ENCODE measurements at places on chromosomes 12 and 14.

DNA sequence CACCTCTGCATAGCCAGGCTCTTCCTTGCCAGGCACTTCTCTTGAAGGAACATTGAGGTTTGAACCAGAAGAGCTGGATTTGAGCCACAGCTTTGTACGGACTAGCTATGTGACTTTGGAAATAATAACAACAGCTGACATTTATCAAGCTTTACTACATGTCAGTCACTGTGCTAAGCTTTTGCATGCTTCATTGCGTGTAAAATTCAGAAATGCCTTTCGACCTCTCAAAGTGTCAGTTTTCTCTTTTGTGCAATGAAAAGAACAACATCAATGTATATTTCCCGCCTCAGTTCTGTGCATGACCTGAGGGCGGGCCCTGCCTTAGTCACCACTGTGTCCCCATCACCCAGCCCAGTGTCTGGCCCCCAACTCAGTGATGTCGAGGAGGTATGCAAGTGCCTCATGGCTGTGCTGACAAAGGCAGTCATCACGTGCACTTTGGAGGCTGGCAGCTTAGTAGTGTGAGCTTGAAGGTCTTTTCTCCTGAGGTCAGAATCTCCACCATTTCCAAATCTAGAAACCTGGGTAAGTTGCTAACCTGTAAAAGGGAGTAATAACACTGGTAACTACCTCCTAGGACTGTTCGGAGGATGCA, 17.9 kb upstream of the AQP2 start:
- no peak for DNase-seq

- no peak for DNase-seq
Observed at GRCh38 chr12:89347325-89347829, 4.9 kb downstream of the DUSP6 start.

DNA sequence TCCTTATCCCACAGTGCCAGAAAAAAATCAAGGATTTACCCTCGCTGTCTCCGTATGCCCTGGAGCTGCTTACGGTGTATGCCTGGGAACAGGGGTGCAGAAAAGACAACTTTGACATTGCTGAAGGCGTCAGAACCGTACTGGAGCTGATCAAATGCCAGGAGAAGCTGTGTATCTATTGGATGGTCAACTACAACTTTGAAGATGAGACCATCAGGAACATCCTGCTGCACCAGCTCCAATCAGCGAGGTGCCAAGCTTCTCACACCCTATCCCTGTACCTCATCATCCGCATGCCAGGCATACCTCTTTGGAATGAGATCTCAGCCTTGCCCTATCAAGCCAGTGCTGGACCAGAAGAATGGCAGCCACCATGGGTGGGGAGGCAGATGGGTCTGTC, 19.2 kb downstream of the OAS2 start:
- no peak for DNase-seq

DNA sequence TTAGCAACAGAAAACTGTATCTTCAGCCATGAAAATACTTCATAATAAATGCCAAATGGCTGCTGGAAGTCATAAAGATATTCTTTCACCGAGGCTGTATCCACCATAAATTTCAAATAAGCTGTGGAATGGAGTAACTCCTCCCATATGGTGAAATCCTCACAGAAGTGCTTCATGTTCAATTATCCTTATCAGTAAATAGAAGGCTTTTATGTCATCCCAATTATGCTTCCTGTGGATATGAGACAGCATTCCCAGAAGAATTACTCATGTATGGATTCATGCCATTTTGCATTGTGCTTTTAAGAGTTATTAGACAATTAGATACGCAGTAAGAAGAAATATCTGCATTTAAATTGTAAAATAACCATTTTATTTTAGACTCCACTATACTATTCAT, 99.0 kb downstream of the RTN1 start:
- DNase-seq, result no peak

GRCh38 chr12:18145924-18146323, 55.9 kb upstream of the RERGL start:
- no peak for DNase-seq

DNA sequence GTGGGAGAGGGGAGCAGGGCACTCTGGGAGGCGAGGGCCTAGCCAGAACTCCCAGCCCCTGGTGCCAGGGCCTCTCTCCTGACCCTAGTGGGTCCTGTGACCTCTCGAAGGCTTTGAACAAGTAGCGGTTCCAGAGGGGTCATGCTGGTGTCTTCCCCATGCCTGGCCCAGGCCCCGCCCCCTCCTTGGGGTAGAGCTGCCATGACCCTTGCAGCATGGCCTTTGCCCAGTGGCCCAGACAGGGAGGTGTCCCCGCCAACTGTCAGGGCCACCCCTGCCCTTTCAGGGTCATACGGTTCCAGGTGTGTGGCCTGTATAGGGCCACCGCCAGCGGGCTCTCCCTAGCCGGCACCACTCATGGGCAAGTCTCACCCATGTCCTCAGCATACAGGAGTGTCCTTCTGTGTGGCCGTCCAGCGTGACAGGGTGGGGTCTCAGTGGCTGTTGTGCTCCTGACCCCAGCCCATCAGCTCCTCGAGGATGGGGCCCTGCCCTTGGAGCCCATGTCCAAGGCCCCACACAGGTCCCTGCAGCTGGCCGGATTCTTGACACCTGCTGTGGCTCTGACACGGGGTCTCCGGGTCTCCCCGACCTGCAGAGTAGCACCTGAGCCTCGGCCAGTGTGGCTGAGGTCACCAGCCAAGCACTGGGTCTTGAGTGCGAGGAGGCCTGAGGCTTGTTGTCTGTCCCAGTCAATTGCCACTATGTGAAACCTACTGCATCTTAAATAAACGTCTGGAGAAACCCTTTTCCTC, 34.6 kb downstream of the PACS2 start:
- no peak for DNase-seq

DNA sequence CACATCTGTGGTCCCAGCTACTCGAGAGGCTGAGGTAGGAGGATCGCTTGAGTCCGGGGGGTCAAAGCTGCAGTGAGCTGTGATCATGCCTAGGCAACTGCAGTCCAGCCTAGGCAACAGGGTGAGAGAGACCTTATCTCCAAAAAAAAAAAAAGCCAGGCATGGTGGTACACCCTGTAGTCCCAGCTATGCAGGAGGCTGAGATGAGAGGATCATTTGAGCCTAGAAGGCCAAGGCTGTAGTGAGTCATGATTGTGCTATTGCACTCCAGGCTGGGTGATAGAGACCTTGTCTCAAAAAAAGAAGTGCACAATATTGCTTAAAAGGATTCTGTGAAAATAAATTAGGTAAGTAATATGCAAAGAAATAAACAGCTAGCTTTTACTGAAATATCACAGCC, 17.0 kb downstream of the NAA25 start:
- DNase-seq, result no peak

DNA sequence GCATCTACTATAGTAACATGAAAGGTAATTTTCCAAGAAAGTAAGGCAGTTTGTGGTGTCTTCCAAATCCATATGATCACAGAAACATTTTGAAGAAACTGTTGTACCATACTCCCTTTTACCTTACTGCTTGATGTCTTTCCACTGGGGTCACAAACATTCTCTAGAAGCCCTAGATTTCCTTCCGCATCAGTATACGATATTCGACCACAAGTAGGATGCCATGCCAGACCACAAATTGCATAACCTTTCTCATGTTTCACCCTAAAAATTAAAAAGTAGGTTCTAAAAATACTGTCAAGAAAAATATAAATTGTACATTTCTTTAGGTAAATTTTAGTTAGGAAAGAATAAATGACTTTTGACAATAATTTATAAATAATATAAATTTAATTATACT, 26.5 kb downstream of the WDHD1 start:
- DNase-seq, result no peak

GRCh38 chr14:64265222-64265621, 28.9 kb downstream of the ESR2 start:
- no peak for DNase-seq

DNA sequence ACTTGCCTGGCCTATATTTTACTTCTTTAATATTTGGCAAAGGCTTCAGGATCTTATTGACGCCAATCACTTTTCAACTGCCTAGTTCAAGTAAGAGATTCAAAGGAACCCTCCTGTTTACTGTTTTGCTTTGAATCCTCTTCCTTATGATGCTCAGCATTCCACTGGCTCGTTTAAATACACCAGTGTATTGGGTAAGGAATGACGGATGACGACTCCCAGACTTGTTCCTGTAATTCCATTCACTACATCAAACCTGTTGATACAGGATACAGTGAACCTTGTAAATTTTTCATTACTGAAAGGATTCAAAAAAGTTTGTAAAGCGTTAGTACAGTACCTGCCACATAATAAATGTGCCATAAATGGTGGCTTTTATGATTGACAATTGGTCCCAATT, 1.7 kb upstream of the SYCP3 start:
- no peak for DNase-seq

- DNase-seq, result no peak
Observed at GRCh38 chr14:71529848-71530247, 402.4 kb upstream of the RGS6 start.

GRCh38 chr12:116821291-116821690, 60.0 kb downstream of the HRK start:
- DNase-seq, result no peak

DNA sequence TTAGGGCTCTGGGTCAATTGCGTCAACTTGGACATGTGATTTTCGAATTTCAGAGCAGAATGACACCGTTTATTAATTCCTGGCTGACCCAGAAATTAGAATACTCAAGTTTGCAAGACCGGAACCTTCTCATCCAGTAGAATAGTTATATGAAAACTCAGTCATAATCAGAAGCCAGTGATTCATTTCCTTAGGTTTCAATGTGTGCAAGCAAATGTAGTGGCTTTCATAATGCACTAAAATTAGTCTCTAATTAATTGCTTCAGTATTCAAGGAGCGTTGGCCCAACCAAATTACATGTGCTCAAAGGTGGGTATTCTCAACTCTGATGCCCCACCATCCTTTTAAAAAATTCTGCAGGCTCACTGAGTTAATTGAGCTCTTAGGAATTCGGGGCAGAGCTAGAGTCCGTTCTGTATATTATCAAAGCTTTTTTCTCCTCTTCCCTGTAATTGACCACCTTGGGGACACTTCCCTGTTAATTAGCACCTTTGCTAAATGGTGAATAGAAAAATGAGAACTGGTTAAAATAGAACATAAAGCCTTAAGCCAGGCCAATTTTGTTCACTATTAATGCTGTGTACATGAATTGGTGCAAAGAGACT, 55.4 kb downstream of the DAO start:
- no peak for DNase-seq

DNA sequence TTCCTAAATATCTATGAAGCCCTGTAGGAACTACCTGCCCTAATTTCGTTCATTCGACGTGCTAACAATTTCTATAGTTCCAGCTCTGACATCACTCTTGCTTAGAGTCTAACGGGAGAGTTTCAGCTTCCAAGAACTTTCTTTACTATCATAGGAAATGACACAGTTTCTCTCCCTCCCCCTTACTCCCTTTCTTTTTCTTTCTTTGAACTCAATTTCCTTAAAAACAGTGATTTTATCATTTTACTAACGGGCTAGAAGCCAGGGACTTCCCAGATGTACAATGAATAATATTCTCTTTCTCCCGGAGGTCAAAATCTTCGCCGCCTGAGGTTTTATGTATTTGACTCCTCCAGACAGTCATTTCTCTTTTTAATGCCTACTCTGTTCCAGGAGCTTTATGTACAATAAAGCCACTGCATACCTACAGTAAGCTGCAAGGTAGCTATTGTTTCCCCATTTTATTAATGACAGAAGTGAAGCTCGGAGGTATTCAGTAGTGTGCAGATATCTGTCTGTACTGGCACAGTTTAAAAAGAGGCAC, 15.7 kb downstream of the SMCO2 start:
- no peak for DNase-seq

DNA sequence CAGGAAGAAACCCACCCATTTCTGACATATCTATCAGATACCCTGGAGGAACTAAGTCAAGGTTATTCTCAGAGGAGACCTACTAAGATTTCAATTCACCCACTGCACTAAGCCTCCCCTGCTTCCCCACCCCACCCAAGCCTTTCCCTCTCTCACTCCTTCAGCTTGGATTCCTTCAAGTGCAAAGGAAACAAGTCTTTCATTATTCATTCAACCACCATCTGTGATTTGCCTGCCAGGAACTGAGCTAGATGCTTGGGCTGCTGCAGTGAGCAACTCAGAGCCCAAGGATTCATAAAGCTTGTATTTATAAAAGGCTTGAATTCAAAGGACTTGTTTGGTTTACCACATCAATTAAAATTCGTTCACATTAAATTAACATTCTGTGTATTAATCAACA, 161.3 kb downstream of the GXYLT1 start:
- DNase-seq, result no peak

DNA sequence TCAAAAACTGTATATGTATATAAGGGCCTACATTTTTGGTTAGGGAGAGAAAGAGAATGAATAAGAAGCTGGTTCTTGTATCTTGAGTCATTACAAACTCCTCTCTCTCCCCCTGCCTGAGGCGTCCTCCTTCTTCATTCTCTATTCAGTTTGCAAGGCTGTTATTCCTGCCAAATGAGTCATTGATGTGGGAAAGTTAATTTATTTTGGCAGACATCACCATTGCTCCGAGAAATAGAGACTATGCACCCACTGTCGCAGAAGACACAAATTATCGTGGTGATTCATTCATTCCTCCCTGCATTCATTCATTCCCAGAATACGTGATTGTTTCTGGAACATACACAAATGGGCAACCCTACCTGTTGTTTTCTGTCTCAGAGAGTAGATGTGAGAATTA, 112.5 kb upstream of the MED13L start:
- no peak for DNase-seq

GRCh38 chr12:26317942-26318575, 122.7 kb downstream of the SSPN start:
- no peak for DNase-seq

- no peak for DNase-seq
Observed at GRCh38 chr12:11885261-11886038, 185.3 kb upstream of the BCL2L14 start.

GRCh38 chr12:95136598-95136997, 63.2 kb upstream of the NR2C1 start:
- DNase-seq, result no peak

DNA sequence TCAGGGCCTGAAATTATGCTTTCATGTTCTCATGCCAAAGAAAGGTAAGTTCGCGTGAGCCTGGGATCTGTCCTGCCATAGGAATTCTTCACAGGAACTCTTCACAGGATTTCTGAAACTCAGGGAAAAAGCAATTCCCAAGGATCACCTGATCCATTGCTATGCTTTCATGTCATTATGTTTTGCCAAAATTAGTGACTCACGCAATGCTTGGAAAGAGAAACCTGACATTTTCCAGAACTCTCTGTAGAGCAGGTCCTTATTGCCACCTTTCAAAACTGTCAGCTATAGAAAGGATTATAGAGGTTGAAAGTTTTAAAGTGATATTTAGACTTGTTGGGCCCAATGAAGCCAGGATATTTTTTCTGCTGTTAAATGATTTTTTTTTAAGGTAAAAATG, 6.3 kb upstream of the KCNJ8 start:
- DNase-seq, result no peak

DNA sequence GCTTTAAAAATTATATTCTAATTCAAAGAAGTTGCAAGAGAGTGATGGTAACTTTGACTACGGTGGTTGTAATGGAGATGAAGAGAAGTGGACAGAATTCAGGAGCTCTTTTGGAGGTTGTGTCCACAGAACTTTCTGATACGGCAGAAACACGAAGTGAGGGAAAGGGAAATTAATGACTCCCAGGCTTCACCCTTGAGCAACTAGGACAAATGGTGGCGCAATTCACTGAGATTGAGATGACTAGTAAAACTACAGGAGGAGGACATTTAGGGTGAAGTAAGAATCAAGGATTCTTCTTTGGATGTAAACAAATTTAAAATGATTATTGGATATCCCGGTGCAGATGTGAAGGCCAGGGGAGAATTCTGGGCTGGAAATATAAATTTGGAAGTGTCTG, 212.6 kb downstream of the PTPRO start:
- no peak for DNase-seq

- no peak for DNase-seq
Observed at GRCh38 chr12:76037130-76038103, 5.8 kb upstream of the PHLDA1 start.

GRCh38 chr12:106645074-106645421, 62.2 kb downstream of the RFX4 start:
- no peak for DNase-seq
